Activated T-cell treated with anti-CD3 and anti-CD28 coated beads for 24 hours (primary cell): ENCODE measurements at places on chromosomes 4 and X.

- peak; percentile 22 for DNase-seq
These were observed 229.8 kb upstream of the SFRP2 start for GRCh38 chr4:154018659-154019058.

DNA sequence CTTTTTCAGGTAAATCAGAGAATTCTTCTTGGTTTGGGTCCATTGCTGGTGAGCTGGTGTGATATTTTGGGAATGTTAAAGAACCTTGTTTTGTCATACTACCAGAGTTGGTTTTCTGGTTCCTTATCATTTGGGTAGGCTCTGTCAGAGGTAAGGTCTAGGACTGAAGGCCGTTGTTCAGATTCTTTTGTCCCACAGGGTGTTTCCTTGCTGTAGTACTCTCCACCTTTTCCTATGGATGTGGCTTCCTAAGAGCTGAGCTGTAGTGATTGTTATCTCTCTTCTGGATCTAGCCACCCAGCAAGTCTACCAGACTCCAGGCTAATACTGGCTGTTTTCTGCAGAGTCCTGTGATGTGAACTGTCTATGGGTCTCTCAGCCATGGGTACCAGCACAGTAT lies 367.5 kb upstream of the GATB start:
- DNase-seq, result no peak

DNA sequence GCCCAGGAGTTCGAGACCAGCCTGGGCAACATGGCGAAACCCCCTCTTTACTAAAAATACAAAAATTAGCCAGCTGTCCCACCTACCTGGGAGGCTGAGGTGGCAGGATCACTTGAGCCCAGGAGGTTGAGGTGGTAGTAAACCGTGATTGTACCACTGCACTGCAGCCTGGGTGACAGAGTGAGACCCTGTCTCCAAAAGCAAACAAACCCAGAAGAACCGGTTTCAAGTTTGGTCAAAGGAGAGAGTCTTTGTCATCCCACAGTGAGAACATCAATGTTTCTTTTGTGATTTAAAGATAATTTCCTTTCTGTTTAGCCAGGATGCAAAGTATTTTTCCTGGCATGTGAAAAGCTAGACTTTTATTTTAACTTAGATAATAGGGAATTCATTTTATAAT lies 26.7 kb downstream of the PDK3 start:
- no peak for DNase-seq

DNA sequence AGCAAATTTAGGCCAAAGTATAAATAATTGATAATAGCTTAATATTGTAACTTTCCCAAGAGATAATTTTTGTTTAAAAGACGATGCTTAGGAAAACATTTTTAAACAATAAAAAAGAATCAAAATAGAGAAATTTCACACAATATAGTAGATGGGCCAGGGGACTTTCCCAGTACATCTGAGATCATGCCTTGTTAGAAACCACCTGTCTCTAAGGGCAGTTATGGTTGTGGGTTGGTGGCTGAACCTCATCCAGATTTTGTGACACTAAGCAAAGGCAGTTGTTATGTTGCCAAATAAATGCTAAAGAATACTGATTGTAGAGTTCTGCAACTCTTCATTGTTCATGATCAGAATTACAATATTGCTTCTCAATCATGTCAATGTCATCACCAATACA lies 270.6 kb downstream of the BANK1 start:
- no peak for DNase-seq

GRCh38 chr4:26342328-26343037 lies 21.7 kb downstream of the RBPJ start:
- DNase-seq, result no peak

DNA sequence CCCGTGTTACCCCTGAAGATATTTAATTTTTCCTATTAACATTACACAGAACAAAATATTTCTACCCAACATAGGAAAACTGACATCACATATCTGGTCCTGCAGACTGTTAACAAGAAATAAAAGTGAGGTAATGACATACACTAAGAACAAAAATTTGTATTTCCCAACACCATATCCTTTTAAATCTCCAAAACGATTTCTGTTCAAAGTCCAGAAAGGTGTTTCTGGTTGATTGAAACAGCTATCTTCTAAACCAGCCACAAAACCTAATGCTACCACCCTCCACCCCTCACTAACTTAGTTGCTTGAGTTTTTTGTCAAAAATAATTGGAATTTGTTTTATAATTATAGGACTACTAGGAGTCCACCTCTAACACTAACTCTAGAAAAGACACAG lies 7.1 kb downstream of the ANKRD50 start:
- no peak for DNase-seq

DNA sequence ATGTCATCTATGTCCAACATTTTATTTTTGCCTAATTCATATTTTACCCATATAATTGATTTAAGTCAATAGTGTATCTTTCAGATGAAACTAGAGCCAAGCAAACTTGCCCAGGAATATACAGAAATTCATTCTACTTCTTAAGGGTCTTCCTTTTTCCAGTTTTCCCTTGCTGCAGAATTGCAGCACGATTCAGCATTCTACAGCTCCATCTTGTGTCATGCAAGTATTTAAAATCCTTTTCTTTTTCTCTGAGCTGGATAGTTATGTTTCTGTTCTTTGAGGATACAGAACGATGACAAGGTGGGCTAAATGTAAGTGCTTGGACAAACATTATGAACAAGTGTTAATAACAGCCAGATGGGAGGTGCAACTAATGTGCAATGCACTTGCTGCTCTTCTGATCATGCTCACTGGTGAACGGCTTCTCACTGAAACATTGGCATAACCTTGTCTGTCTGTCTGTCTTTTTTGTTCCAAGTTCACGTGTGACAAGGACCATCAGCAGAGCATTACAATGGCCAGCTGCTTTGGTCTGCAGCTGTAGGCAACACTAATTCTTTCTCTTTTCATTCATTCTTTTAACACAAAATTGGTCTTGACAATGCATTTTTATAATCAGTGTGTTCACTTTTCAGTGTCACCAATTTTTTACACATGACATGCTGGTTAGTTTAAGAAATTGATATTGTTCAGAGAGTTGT lies 1821.7 kb downstream of the ARAP2 start:
- no peak for DNase-seq

- DNase-seq, result no peak
These were observed 173.9 kb upstream of the NDP start for GRCh38 chrX:44147130-44147529.

- no peak for DNase-seq
These were observed 106.6 kb upstream of the ATP6AP2 start for GRCh38 chrX:40474205-40474626.

- no peak for DNase-seq
These were observed 311.7 kb upstream of the HTR2C start for GRCh38 chrX:114272096-114272686.

DNA sequence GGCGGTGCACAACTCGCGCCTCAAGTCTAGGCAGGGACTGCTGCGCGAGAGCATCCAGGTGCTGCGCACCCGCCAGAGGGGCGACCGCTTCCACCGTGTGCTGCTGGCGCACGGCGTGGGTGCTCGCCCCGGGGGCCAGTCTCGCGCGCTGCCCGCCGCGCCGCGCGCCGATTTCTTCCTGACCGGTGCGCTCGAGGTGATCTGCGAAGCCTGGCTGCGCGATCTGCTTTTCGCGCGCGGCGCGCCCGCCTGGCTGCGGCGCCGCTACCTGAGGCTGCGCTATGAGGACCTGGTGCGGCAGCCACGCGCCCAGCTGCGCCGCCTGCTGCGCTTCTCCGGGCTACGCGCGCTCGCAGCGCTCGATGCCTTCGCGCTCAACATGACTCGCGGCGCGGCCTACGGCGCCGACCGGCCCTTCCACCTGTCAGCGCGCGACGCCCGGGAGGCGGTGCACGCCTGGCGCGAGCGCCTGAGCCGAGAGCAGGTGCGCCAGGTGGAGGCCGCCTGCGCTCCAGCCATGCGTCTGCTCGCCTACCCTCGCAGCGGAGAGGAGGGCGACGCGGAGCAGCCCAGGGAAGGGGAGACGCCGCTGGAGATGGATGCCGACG lies 1.3 kb downstream of the CHST7 start:
- no peak for DNase-seq

- DNase-seq, result no peak
These were observed 73.9 kb upstream of the MED14 start for GRCh38 chrX:40809210-40809609.

GRCh38 chr4:69642961-69643360 lies 3.5 kb upstream of the UGT2A2 start:
- no peak for DNase-seq

DNA sequence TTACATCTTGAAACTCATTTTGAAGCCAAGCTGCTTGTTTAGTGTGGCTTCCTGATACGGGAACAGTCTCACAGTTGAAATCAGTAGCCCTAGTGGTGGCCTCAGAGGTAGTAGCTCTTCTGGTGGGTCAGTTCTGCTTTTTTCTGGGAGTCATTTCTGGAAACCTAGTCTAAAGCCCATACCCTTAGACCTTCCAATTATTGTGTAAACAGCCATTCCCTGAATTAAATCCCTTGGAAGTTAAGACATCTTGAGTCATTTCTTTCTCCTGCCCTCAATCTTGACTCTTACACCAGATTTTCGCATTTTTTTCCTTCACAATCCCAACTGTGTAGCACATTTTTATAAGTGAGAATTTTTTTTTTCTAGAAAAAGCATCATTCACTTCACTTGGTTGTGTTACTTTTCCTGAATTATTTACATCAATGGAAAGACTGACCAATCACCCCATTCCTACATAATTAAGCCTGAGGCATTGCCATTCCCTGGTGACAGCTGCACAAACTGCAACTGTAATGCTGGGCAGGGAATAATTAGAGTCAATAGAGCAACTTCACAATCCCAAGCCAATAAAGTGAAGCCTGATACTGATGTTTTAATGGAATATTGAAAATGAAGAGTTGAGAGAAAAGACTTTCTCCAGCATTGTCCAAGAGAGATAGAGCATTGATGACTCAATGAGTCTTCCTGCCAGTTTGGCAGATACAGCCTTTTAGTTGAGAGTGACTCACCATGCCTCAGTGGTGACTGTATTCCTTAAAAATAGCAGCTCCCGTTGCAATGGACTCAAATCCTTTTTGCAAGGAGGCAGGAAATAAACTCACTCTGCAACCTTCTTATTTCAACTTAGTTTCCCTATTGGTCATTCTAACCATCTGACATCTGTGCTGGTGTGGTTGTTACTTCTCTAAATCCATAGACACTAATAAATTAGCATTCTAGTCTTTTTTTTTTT lies 13.0 kb upstream of the SEPSECS start:
- no peak for DNase-seq

GRCh38 chrX:103396186-103396585 lies 19.8 kb downstream of the BEX3 start:
- no peak for DNase-seq

GRCh38 chr4:74891037-74891436 lies 41.9 kb upstream of the PARM1 start:
- DNase-seq, result no peak

DNA sequence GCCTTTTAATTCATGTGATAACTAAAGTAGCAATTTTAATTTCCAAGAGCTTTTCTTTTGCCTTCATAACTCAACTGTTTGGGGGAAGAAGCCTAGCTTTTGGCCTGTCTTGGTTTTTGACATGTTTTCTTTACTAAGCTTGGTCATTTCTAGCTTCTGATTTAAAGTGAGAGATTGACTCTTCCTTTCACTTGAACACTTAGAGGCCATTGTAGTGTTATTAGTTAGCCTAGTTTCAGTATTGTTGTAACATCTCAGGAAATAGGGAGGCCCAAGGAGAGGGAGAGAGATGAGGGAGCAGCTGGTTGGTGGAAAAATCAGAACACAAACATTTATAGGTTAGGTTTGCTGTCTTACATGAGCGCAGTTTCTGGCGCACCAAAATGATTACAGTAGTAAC lies 44.8 kb downstream of the DCLK2 start:
- no peak for DNase-seq

DNA sequence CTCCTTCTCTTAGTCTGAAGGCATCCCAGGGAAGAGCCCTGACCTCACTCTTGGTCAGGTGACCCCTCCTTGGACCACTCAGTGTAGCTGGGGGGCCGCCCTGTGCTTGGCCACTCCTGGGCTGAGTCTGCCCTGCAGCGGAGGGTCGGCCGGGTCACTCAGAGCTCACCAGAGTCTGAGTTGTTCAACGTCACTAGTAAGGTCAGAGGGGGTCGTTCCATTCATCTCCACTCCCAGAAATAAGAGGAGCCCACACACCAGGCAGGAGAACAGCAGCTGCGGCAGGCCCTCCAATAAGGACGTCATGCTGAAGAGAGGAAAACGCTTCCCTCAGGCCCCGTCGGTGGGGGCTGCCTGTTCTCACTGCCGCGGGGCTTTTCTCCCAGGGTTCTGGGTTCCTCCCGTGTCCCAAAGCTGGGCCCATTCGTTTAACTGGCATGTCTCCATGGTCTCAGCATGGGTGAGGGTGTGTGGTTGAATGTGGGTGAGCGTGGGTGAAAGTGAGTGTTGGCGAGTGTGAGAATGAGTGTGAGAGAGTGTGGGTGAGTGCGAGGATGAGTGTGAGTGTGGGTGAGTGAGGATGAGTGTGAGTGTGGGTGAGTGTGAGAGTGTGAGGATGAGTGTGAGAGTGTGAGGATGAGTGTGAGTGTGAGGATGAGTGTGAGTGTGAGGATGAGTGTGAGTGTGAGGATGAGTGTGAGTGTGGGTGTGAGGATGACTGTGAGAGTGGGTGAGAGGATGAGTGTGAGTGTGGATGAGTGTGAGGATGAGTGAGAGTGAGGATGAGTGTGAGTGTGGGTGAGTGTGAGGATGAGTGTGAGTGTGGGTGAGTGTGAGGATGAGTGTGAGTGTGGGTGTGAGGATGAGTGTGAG lies 47.7 kb downstream of the ING2 start:
- no peak for DNase-seq

GRCh38 chr4:96599752-96600151 lies 759.9 kb downstream of the PDHA2 start:
- DNase-seq, result no peak

GRCh38 chrX:14051416-14051815 lies 21.7 kb upstream of the GEMIN8 start:
- DNase-seq, result no peak

- DNase-seq, result no peak
These were observed 76.3 kb upstream of the STIM2 start for GRCh38 chr4:26784207-26784865.

GRCh38 chrX:103674531-103675454 lies 11.7 kb downstream of the MORF4L2 start:
- DNase-seq, result no peak

DNA sequence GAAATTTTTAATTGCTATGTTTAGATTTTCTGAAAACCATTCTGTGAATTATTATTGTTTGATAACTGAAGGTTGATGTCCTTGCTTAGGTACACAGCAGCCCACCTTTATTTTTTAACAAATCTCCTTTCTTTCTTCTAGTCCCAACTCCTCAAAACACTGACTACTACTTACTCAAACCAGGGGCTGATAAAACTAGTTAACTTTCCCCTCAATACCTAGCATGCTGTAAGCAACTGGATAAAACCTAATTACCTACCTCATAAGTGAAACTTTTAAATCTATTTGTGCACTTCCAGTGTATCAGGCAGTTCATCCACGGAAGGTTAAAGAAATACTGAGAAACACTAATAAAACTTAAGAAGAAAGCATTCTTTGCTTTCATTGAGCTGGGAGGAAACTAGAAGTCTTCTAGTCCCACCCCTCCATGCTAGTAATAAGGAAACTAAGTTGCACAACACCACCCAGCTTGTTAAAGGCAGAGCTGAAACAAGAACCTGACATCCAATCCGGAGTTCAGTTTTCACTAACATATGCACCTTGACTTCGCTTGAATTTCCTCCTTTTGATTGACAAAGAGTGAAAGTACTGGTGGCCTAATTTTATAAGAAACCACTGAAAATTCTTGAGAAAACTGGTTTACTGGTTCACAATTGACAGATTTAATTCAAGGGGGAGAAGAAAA lies 180.2 kb upstream of the TET2 start:
- peak; percentile 8 for DNase-seq

- no peak for DNase-seq
These were observed 19.9 kb upstream of the CDS1 start for GRCh38 chr4:84563002-84563401.

GRCh38 chr4:86924811-86925210 lies 10.0 kb upstream of the AFF1 start:
- DNase-seq, result no peak
